ENCODE measurements at places on chromosomes 7 and 10.
A peak's percentile ranks its signal among the peaks of the same experiment; 100 is the strongest.

DNA sequence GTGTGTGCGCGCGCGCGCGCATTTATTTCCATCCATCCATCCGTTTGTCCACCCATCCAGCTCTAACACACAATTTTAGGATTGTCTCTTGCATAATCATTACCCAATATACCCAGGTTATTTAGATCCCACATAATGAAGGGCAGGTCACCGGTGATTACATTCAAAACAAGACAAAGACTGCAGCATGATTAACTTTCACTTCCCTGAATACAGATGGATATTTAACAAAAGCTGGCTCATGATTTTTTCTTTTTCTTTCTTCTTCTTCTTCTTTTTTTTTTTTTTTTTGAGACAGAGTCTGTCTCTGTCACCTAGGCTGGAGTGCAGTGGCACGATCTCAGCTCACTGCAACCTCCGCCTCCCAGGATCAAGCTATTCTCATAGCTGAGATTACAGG is 86.2 kb downstream of the SH3PXD2A start:
- DNase-seq = no peak

GRCh38 chr7:2099048-2099957 is 133.4 kb downstream of the MAD1L1 start:
- DNase-seq = peak; percentile 16

GRCh38 chr10:101285519-101286070 is 56.3 kb upstream of the LBX1 start:
- DNase-seq = no peak

- DNase-seq = no peak
These were observed 612.1 kb upstream of the MGMT start for GRCh38 chr10:128854963-128855362.
